Trophoblast cell (in vitro differentiated cells and primary cell): ENCODE measurements at places on chromosomes 5 and 9.

DNA sequence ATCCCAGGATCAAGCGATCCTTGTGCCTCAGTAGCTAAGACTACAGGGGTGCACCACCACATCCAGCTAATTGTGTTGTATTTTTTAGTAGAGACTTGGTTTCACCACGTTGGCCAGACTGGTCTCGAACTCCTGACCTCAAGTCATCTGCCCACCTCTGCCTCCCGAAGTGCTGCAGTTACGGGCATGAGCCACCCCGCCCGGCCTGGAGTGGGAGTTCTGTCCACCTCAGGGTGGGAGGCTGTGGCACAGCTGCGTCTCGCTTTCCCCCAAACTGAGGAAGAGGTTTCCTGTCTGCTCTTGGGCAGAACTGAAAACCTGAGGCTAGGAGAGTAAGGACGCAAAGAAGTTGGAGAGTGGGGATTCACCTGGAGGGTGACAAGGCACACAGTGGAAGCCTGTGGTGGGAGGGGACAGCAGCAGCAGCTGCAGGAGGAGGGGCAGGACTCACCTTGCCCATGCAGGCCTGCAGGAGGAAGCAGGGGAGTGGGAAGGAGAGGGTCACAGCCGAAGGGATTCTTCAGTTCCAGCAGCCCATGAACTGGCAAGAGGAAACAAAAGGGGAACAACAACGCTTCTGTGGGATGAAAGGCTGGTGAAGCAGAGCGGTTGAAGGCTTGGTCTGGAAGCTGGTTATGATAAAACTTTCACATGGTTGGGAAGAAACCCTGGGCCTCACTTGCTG is 181.4 kb downstream of the GAS1 start:
- DNase-seq, result no peak

DNA sequence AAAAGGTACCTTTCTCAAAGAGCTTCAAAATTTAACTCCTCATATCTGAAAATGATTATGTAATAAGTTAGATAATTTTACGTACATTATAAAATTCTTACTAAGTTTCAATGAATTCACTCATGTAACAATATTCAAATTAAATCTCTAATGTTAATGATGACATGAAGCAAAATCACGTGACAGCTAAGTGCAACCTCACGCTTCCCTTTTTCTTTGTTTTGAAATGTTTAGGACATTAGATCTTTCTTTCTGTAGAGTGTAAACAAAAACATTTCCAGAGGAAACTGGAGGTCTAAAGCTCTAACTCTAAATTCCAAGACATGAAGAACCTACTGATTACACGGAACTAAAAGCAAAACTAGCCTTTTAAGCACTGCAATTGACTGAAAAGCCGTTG is 227.3 kb upstream of the TBCA start:
- peak; percentile 9 for DNase-seq

GRCh38 chr9:129498451-129499384 is 122.2 kb downstream of the C9orf50 start:
- DNase-seq, result no peak

GRCh38 chr5:171578049-171578828 is 158.8 kb downstream of the FGF18 start:
- DNase-seq, result no peak

- DNase-seq, result no peak
These were observed 45.1 kb downstream of the PDE8B start for GRCh38 chr5:77255617-77256016.

- DNase-seq, result peak; percentile 85
These were observed 24.5 kb upstream of the TOR1B start for GRCh38 chr9:129778469-129778868.

GRCh38 chr5:76807296-76807695 is 11.5 kb upstream of the F2RL1 start:
- peak; percentile 7 for DNase-seq

DNA sequence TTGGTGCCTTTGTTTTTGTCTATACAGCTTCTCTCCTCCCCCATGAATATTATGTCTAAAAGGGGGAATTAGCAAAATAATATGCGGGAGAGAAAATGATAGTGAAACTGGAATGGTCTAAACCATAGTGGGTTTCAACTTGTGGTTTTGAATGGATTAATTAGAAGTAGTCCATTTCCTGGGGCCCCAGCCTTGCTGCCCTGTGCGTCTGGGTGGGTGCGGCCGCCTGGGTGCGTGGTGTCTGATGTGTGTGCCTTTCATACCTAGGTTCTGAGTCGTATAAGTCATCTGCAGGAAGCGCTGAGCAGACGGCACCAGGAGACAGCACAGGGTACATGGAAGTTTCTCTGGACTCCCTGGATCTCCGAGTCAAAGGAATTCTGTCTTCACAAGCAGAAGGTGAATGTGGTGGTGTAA is 120.0 kb upstream of the CACNA1B start:
- DNase-seq, result no peak

DNA sequence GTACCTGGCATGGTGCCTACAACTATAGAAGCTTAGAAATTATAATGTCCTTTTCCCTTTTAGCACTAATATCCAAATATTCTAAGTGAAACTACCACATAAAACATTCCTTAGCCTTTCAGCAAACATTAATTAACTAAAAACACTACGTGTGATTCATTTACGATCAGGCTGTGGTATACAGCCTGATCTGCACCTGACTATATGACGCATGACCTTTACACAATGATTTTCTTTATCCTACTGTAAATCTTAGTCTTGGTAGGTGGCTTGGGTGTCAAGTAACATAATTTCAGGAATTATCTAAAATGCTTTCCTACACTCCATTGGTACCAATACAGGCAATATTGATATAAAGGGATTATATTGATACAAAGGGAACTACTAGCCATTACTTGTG is 686.7 kb downstream of the DTWD2 start:
- no peak for DNase-seq

DNA sequence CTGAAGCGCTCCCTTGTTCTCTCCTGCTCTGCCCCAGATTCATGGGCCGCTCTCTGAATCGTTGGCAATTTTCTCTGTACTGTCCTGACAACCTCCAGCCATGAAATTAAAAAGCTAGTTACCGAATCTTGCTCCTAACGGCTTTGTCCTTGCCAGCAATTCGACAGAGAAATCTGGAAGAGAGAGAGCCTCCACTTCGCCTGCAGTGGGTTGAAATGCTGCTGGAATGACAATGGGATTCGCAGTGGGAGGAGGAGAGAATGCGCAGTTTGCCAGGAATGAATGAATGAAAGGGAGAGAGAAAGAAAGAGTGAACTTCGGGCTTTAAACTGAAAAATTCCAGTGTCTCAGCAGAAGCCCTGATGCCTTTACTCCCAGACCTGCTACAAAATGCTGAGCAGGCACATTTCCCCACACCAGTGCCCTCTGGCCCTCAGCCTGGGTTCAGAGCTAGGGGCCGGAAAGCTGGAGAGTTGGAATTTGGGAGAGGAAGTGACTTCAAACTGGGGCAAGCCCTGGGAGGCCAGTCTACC is 11.5 kb upstream of the BOD1 start:
- DNase-seq, result peak; percentile 36

- DNase-seq, result no peak
These were observed at the start of gene TMEM252 for GRCh38 chr9:68540712-68541535. TSS of gene TMEM252 (minus strand) at chr9:68540883. CDS start at chr9:68540814, 69 bp downstream.

GRCh38 chr9:133944746-133945135 is 47.4 kb downstream of the VAV2 start:
- peak; percentile 45 for DNase-seq

- DNase-seq, result no peak
These were observed 147.3 kb upstream of the COL5A1 start for GRCh38 chr9:134494273-134494815.

DNA sequence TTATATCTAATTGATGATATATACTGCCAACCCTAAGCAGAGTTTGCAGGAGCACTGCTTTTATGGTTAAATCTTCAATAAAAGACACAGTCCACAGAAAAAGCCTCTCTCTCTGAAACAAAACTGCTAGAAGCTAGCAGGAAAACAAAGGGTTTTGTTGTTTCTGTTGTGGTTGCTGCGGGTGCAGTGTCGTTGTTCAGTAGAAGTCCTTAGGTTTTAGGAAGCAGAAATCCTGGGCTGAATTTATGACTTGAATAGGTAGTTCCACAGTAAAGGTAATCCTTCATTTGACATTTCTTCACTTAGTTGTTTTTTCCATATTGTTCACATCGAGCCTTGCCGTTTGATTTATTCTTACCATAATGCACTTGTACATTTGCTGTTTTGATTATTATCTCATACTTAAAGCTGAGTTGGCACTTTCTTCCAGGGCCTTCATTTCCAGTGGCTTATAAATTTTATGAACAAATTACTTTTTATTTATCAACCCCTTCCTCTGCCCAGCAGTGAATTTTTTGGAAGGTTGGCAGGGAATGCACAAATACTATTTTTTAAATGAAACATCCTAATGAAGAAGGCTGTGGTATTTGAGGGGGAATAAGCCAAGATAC is 209.6 kb upstream of the SLC30A5 start:
- DNase-seq, result no peak

DNA sequence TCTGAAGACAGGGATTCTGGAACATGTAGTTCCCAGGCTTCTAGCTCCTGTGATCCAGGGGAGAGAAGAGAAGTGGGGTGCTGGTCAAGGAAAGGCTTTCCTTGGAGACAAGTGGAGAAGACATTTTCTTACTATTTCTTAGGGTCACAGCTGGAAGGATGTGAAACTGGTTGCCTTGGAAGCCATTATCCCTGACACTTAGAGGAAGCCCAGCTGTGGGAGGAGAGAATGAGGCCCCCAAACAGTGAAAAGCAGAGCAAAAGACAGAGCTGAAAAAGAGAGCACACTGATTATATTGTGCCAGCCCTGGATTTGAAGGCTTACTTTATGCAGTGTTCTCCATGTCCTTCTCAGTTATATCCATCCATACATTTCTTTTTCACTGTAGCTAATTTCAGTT is 17.5 kb upstream of the SHB start:
- no peak for DNase-seq

- DNase-seq, result no peak
These were observed 76.7 kb downstream of the GRAMD2B start for GRCh38 chr5:126499853-126500342.

DNA sequence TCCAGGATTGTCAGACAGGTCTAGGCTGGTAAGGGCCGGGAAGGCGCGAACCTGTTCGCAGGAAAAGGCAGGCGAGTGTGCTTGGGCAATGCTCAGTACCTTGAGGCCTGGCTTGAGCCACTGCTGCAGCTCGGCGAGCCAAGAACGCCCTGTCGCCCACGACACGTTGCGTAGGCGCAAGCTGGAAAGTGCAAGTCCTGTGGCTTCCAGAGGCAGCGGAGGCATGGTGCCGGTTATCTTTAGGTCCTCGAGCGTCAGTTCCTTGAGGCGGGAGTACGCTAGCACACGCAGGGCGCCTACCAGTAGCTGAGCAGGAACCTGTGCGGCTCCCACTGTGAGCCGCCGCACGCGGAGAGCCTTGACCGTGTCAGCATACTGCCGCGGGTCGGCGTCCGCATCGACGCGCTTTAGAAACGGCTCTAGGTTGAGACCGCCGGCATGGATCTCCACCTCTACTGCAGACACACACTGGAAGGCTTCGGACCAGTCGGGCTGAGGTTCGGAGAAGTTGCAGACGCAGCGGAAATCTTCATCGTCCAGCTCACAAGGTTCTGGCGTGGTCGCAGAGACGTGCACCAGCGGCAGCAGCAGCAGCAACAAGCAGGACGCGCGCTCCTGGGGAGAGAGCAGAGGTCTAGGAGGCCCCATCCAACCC is 482 bp downstream of the CD14 start:
- DNase-seq, result peak; percentile 65

DNA sequence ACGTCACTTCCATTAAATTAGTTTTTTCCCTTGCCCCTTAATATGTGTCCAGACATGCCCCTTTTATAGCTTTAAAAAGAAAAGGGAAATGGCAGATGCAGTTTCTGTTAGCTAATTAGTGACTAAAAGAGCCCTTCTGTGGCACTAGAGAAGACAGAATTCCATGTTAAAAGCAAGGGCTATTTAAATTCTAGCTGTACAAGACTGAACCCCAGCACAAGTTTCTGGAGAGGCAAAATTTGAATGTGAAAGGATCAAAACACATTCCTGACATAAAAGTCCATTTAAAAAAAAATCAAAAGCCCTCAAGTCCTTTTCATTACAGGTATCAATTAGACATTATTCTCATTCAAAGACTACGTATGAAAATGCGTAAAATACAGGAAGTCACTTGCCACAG is 78.7 kb downstream of the HAPLN1 start:
- DNase-seq, result no peak

GRCh38 chr9:123447934-123448646 is 92.1 kb downstream of the CRB2 start:
- no peak for DNase-seq

DNA sequence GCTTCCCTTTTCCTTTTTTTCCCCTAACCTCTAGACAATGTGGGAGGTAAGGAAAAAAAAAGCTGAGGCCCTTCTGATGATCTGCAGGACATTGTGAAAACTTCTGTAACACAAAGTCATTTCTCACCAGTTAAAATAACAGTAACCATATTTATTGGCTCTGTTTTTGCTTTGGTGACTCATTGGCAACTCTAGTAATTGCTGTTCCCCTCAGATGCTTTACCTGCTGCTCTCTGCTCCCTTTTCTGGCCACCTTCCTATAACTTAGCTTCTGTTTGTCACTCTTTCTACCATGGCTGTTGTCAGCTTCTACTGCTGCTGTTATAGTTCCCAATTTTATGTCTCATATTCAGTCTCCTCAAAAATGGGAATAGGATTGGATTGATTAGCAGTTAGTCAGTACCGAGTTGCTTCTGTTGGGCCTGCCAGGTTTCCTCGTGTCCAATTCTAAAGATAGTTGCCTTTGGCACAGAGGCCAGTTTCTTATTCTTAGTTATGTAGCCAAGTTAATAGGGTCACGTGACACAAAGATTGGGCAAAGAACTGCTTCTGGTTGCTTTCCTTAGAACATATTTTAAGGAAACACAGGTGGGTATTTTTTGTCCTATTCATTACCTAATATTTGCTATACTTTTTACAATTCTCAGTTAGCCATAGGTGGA is 16.8 kb downstream of the SCAMP1 start:
- DNase-seq, result no peak

- peak; percentile 71 for DNase-seq
These were observed 1.3 kb downstream of the ATP6V1G1 start for GRCh38 chr9:114588651-114589526.

- DNase-seq, result no peak
These were observed 27.2 kb downstream of the NDUFAF2 start for GRCh38 chr5:60972231-60972630.

GRCh38 chr5:6722015-6722414 is 8.8 kb downstream of the TENT4A start:
- DNase-seq, result no peak
